ENCODE measurements at places on chromosomes 1 and 21.

GRCh38 chr21:18007121-18007520 is 188.0 kb upstream of the C21orf91 start:
- no peak for DNase-seq

DNA sequence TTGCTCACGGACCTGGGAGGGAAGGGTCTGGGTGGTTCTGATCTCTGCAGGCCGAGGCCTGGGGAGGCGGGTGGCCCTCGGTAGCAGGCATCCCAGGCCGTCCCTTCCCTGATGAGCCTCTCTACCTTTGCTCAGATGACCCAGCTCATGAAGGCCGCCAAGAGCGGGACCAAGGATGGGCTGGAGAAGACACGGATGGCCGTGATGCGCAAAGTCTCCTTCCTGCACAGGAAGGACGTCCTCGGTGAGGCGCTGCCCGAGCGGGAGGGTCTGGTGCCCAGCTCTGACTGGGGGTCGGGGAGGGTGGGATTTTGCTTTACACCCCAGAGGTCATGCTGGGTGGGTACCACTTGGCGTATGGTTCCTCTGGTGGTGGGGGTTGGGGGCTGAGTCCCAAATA is 76.5 kb downstream of the ARHGEF10L start:
- no peak for DNase-seq

GRCh38 chr1:94827434-94827833 is 7.3 kb downstream of the SLC44A3 start:
- no peak for DNase-seq

DNA sequence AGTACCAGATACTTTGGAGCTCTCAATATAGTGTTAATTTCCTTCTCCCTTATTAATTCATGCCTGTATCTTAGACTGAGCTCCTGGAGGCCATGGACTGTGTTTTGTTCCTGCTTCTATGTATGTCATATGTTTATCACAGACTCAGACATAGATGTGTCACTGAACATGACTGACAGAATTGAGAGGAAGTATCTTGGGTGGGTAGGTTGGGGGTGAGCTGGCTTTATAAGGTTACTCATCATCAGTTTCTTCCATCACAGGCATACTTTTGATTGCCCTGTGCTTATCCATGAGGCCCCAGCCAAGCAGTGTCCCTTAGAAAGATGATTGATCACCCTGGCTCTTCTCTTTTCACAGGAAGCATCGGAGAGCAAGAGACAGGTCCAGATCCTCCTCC is 5.6 kb upstream of the SH3D21 start:
- no peak for DNase-seq

GRCh38 chr1:58548371-58548770 is 1.8 kb upstream of the OMA1 start:
- DNase-seq: no peak

DNA sequence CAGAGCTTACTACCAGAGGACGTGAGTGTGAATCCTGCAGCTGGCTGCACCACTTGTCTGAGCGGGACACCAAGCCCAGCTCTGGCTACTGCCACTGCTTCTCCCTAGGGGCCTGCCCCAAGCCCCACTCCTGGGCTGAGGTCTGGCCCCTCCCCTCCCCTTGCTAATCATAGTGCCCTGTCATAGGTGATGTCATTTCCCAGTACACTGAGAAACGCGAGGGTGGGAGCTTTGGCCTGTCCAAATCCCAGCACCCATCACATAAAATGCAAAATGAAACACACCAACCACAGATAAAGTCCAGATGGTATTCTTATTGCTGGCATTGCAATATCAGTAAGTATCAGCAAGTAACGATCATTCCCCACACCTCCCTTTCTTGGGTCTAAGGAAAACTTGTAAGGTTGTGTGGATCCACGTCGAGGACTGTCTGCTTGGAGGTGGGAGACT is 77.7 kb downstream of the TOMM20 start:
- peak; percentile 53 for DNase-seq

- DNase-seq: no peak
Observed at GRCh38 chr1:85397490-85398032, 67.4 kb downstream of the DDAH1 start.

- no peak for DNase-seq
Observed at GRCh38 chr1:202587859-202588485, 122.3 kb downstream of the SYT2 start.

- DNase-seq: no peak
Observed at GRCh38 chr1:220198186-220199005, 73.9 kb downstream of the RAB3GAP2 start.

GRCh38 chr1:11248169-11248568 is 14.2 kb downstream of the MTOR start:
- DNase-seq: no peak

GRCh38 chr21:27429710-27430341 is 462.9 kb upstream of the ADAMTS5 start:
- DNase-seq: no peak
